ENCODE measurements at places on chromosomes 11 and 22. TPM values are rescaled to one million over a fixed set of nuclear protein-coding genes. Genes with fewer than 3 reads are reported as not detected.

DNA sequence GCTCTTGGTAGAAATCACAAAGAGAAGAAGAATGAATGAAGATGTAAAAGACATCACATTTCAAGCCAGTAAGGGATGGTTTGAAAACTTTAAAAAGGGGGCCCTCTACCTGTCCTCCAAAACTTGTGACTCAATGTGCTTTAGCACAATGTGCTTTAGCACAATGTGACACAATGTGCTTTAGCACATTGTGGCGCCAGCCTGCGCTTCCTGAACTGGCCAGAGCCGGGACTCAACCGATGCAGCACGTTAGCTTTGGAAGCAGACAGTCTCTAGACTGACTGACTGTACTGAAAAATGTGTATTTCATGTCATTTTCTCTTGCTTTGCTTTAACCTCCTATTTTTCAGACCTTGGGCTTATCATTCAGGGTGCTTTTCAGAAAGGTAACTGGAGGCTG lies 63.5 kb downstream of the FAM83F start:
- no peak for DNase-seq

Gene AQP11
- total RNA-seq: 1.2 TPM

DNA sequence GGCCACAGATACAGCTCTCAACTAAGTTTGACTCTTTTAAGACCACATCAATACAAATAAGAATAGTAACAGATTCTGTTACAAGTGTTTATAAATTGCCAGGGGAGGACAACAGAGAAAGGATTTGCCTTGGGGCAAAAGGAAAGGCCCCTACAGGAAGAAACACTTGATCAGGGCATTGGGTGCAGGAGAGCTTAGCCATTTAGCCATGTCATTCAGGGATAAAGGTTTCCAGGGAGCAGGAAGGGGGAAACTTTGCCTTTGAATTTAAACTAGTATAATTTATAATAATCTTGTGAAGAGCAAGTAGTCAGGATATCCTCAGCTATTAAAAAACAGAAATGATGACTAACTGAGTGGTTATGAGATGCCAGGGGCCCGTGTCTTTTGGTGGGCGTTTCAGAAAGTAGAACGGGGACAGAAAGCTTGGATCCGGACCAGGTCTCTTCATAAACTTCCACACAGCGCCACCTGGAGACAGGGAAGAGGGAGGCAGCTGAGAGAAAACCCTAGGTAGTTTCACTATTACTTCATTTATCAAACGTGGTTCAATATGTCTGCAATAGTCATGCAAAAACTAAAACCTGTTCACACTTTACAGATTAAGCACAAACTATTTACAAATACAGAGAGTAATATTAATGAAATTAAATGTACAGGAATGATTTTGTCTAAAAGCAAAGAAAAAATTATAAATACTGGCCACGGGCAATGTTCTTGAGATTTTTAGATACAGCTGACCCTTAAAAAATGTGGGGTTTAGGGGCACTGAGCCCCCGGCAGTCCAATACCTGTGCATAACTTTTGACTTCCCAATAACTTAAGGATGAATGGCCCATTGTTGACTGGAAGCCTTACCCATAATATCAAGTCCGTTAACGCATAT lies 11.0 kb upstream of the SLC5A4 start:
- DNase-seq: peak; percentile 77

DNA sequence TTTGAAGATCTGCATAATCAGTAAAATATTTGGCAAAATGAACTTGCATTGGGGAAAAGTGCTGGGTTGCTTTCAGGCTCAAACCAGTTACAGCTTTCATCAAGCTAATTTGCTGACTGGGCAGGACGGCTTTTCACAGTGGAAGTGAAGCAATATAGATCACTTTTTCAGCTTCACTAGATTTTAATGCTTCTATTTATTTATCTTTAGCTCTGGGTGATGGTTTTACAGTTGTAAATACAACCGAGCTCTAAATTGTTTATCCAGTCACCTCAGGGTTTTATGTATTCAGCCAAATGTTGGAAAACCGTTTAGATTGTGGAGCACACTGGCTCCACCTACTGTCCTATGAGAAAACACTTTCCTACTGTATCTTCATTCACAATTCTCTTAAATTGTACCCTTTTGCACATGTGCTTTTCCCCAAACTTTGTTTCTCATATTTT lies 58.2 kb downstream of the ACER3 start:
- peak; percentile 5 for DNase-seq

- DNase-seq: peak; percentile 59
These were observed 90.1 kb downstream of the ETS1 start for GRCh38 chr11:128497061-128497775.

GRCh38 chr22:42957958-42958357 lies 57.0 kb downstream of the PACSIN2 start:
- DNase-seq: no peak

- DNase-seq: no peak
These were observed 2.6 kb downstream of the SYNGR1 start for GRCh38 chr22:39352306-39352891.

DNA sequence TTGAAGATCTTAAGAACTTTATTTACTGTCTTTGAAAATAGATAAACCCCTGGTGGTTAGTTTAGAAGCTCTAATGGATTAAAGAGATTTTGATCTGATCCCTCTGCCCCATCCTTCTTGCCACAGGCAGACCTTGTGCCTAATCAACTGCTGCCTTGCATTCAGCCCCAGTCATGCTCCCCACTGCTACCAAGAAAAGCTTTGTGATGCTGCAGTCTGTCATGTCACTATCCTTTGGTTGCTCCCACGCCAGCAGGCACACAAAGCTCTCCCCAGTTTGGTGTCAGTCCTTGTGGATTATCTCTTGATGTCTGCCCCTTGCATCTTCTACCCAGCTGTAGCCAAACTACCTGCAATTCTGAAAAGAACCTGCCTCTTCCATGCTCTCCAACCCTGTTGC lies 112.2 kb downstream of the MTNR1B start:
- no peak for DNase-seq

GRCh38 chr11:74822170-74822569 lies 73.5 kb downstream of the RNF169 start:
- no peak for DNase-seq
